Epithelial cell of proximal tubule (primary cell): ENCODE measurements at places on chromosomes 13 and 19. TPM values are rescaled to one million over a fixed set of nuclear protein-coding genes. Genes with fewer than 3 reads are reported as not detected.

PRSS57 gene
- total RNA-seq, result not detected in 2 replicates

ZNF738 gene
- 15.0 and 17.8 TPM in 2 replicates for total RNA-seq

ZNF708 gene
- 2.7 and 9.8 TPM in 2 replicates for total RNA-seq

HSD17B14 gene
- 2.2 and 2.8 TPM in 2 replicates for total RNA-seq

KLK2 gene
- total RNA-seq, result not detected in 2 replicates

ZBTB45 gene
- 18.2 and 23.7 TPM in 2 replicates for total RNA-seq

LILRA1 gene
- not detected in 2 replicates for total RNA-seq

KLHL1 gene
- not detected in 2 replicates for total RNA-seq

ZSWIM4 gene
- 9.4 and 13.5 TPM in 2 replicates for total RNA-seq

UHRF1 gene
- total RNA-seq, result 81.5 and 191 TPM in 2 replicates

NDUFA11 gene
- total RNA-seq, result 246 and 384 TPM in 2 replicates

URAD gene
- not detected in 2 replicates for total RNA-seq

KCTD4 gene
- 0.22 and 0.63 TPM in 2 replicates for total RNA-seq

CHMP2A gene
- total RNA-seq, result 70.1 and 137 TPM in 2 replicates

MYO16 gene
- 0.29 and 1.2 TPM in 2 replicates for total RNA-seq
